ENCODE measurements at places on chromosomes 6 and 20. TPM values are rescaled to one million over a fixed set of nuclear protein-coding genes. Genes with fewer than 3 reads are reported as not detected.

The FOXS1 gene
- total RNA-seq: not detected

The BEND3 gene
- 22.4 TPM for total RNA-seq

The LHFPL5 gene
- total RNA-seq: not detected

The C4A gene
- 13.1 TPM for total RNA-seq

The TCP11 gene
- total RNA-seq: not detected

The TUBB2B gene
- 276 TPM for total RNA-seq

The WFDC5 gene
- total RNA-seq: not detected

The C6orf15 gene
- not detected for total RNA-seq

The SIGLEC1 gene
- total RNA-seq: not detected

- no peaks in the 10 kb centered on the region for H3K4me1 ChIP-seq
- H3K27ac ChIP-seq: no peak overlapping the region
- no peaks in the 10 kb centered on the region for H3K36me3 ChIP-seq
- H3K4me3 ChIP-seq: no peak overlapping the region
Observed at GRCh38 chr20:21465799-21466198, 48.1 kb downstream of the NKX2-2 start.

DNA sequence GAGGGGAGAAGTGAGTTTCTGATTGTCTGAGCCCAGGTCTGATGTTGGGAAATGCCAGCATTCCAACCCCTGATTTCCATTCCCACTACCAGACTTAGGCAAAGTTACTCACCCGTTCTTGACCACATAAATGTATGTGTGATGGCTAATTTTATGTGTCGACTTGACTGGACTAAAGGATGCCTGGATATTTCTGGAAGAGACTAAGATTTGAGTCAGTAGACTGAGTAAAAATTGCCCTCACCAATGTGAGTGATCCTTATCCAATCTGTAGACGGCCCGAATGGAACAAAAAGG, 95.8 kb upstream of the TAB2 start:
- H3K27me3 ChIP-seq: peaks cover 42% of the 10 kb centered on the region
- DNase-seq: no peak
- H3K27ac ChIP-seq: no peak overlapping the region
- no peak overlapping the region for H3K4me3 ChIP-seq
- H3K4me1 ChIP-seq: peaks cover 2% of the 10 kb centered on the region

DNA sequence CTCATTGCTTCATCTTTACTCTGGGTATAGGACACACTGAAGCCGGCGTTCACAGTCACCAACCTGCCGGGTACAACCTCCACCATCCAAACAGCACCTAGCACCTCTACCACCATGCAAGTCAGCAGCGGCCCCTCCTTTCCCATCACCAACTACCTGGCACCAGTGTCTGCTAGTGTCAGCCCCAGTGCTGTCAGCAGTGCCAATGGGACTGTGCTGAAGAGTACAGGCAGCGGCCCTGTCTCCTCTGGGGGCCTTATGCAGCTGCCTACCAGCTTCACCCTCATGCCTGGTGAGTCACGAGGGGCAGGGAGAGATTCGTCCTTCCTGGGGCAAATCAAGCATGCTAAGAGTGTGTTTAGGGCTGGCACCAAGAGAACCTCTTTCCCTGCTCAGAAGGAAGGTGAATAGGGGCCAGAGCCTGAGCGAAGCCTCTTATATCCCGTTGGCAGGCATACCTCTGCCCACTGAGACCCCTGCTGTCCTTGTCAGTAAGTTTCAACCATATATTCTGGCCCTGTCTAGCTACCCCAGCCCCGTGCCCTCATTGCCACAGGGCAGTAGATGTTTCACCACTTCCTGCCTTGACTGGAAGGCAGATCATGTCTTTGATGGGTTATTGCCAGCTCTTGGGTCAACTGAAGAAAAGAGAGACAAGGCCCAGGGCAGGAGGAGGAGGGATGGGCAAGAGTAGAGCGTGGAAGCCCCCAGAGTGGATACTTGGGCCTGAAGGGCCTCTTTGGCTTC, 4.8 kb downstream of the SRF start:
- H3K27ac ChIP-seq: no peak overlapping the region
- peaks cover 4% of the 10 kb centered on the region for H3K36me3 ChIP-seq
- peaks cover 26% of the 10 kb centered on the region for H3K4me1 ChIP-seq
- DNase-seq: no peak

DNA sequence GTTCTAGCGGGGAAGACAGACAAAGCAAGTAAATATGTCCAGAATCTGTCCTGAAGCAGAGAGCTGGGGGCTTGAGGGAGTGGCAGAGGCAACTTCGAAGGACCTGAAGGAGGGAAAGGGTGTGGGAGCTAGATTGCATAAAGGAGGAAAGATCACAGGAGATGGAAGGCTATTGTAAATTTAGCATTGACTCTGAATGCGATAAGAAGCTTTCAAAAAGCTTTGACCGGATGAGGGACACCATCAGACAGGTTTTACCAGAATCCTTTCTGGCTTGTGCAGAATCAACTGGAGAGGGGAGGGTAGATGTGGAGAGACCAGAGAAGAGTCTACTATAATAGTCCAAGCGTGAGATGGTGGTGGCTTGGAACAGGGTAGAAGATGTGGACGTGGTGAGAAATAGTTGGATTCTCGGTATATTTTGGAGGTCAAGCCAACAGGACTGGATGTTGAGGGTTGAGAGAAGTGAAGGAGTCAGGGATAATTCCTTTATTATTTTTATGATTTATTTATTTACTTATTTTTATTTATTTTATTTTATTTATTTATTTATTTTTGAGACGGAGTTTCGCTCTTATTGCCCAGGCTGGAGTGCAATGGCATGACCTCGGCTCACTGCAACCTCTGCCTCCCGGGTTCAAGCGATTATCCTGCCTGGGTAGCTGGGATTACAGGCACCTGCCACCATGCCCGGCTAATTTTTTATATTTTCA, 19.9 kb upstream of the RIPOR3 start:
- no peak overlapping the region for H3K27ac ChIP-seq
- peaks cover 4% of the 10 kb centered on the region for H3K4me1 ChIP-seq
- no peak overlapping the region for H3K4me3 ChIP-seq
- H3K36me3 ChIP-seq: no peaks in the 10 kb centered on the region

DNA sequence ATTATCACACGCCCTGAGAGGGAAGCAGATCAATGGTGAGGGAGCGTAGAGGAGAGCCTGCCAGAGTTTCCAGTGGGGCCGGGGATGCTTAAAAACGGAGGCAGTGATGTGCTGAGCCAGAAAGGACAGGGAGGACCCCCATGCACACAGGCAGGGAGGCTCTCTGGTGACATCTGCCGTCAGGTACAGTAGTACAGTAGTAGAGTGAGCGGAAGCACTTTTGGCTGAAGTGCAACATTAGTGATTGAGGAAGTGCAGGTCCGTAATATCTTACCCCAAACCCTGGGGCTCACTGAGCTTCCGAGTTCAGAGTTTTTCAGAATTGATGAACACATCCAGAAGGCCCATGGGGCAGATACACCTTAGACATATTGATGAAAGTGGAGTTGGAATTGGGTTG, 42.1 kb downstream of the GFRA4 start:
- H3K27me3 ChIP-seq: no peaks in the 10 kb centered on the region
- H3K36me3 ChIP-seq: peaks cover 4% of the 10 kb centered on the region
- DNase-seq: no peak
- no peak overlapping the region for H3K27ac ChIP-seq
- peaks cover 9% of the 10 kb centered on the region for H3K4me1 ChIP-seq
- no peak overlapping the region for H3K4me3 ChIP-seq

- H3K4me1 ChIP-seq: peaks cover 12% of the 10 kb centered on the region
- H3K27ac ChIP-seq: no peak overlapping the region
- DNase-seq: no peak
Observed at GRCh38 chr6:113693851-113694250, 163.3 kb upstream of the MARCKS start.

- no peak overlapping the region for H3K27ac ChIP-seq
- H3K4me3 ChIP-seq: no peak overlapping the region
Observed at GRCh38 chr20:36249450-36249849, 13.2 kb downstream of the AAR2 start.

DNA sequence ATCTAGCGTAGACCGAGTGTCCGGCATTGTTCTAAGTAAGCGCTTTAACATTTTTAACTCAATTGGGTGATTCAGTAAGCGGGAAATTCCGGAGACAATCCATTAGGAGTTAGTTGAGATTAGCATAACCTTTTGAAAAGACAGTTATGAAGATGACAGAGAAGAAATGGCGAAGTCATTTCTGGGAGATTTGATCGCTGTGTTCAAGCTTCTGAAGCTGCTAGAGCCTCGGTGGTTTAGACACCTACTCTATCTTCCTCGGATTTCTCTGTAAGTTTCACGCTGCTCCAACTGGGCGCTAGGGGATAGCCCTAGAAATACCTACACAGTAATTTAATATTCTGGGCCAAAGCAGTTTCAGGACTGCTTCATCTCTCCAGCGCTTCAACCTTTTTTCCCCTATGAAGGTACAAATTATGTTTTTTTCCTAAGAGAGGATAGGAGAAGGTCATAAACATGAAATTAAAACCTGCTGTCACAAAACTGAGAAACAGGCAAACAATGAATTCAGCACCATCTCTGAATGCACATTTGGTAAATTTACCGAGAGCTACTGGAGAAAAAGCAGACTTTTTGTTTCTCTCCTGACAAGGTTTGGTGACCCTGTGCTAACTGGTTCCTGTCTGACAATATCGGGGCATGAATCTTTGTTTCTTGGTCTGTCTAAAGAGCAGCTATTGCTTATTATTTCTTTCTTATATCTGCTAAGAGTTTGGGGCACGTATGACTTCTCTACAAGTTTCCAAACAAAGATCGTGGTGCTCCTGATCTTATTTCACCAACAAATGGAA, 22.4 kb downstream of the ZNF311 start:
- peaks cover 2% of the 10 kb centered on the region for H3K27me3 ChIP-seq
- H3K4me1 ChIP-seq: peaks cover 40% of the 10 kb centered on the region
- H3K36me3 ChIP-seq: peaks cover 3% of the 10 kb centered on the region
- no peak for DNase-seq
- peak overlapping the region; percentile 91 for H3K4me3 ChIP-seq

DNA sequence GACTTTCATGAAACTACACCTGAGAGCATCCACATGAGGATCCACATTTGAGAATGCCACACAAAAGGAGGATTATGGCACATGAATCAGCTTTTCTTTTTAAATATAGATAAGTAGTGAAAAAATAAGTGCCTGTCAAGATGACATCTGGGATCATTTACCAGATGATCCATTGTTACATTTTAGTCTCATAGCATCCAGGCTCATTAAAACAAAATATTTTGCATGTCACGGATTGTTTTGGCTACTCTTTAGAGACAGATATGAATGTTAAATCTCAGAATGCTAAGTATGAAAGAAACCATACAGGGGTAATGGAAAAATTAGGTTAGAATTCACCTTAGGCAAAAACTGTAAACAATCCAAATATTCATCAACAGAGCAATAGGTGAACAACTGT, 66.7 kb downstream of the MYO6 start:
- peaks cover 1% of the 10 kb centered on the region for H3K4me1 ChIP-seq
- no peaks in the 10 kb centered on the region for H3K27me3 ChIP-seq

GRCh38 chr6:87908978-87909811, 138.4 kb upstream of the SPACA1 start:
- H3K27ac ChIP-seq: no peak overlapping the region
- no peaks in the 10 kb centered on the region for H3K36me3 ChIP-seq
- H3K4me1 ChIP-seq: peaks cover 10% of the 10 kb centered on the region
- H3K27me3 ChIP-seq: no peaks in the 10 kb centered on the region
- H3K4me3 ChIP-seq: no peak overlapping the region
- no peak for DNase-seq

- no peaks in the 10 kb centered on the region for H3K27me3 ChIP-seq
- no peak overlapping the region for H3K4me3 ChIP-seq
- H3K4me1 ChIP-seq: peaks cover 23% of the 10 kb centered on the region
- H3K36me3 ChIP-seq: peaks cover 29% of the 10 kb centered on the region
- DNase-seq: no peak
Observed at GRCh38 chr20:13094976-13095375, 86.2 kb downstream of the SPTLC3 start.

DNA sequence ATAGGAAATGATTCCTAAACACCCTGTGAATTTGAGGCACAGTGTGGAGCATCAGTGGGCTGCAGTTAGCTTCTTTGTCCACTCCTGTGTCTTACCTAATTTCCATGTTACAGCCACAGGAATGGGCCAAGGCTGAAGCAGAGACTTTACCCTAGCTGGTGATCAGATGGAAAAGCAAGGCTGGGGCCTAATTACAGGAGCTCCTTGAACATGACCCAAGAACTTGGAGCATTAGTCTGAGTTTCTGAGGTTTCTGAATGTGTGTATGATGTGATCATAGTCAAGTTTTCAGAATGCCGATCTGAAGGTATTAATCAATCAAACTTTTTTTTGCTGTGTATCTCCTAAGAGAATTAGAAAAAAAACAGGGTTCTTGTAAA, 18.0 kb downstream of the HECA start:
- H3K36me3 ChIP-seq: peaks cover 2% of the 10 kb centered on the region
- no peak overlapping the region for H3K27ac ChIP-seq
- no peak overlapping the region for H3K4me3 ChIP-seq
- peaks cover 22% of the 10 kb centered on the region for H3K4me1 ChIP-seq
- no peak for DNase-seq

- H3K4me3 ChIP-seq: no peak overlapping the region
- no peak for DNase-seq
- peaks cover 26% of the 10 kb centered on the region for H3K27me3 ChIP-seq
- no peaks in the 10 kb centered on the region for H3K36me3 ChIP-seq
- H3K27ac ChIP-seq: no peak overlapping the region
- H3K4me1 ChIP-seq: no peaks in the 10 kb centered on the region
Observed at GRCh38 chr20:63490416-63490815, 8.5 kb downstream of the EEF1A2 start.
